ENCODE measurements at places on chromosomes 1 and 21.

- no peak for DNase-seq
These were observed 602.2 kb upstream of the CXADR start for GRCh38 chr21:16910435-16911165.

DNA sequence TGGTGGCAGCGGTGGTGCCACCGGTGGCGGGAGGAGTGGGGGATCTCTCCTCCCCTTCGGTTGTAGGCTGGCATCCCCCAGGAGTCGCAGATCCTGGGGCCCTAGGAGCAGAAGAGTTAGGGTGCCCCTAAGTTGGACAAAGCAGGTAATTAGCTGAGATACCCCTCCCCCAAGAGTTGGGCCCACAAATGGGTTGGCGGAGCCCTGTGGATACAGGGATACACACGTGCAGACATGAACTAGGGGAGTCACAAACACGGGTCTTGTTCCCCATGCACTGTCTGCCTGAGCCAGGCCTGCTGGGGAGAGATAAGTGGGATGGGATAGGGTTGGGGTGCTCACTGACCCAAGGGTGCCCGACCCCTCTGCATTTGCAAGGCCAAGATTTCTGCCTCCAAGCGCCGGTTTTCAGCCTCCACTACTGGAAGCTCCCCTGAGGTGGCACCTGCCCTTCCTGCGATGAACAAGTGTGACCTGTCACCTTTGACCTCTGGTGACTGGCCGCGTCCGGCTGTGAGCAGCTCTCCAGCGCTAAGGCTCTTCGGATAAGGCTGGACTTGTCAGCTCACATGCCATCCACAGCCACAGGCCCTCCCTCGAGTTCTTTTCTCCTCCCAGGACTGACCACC, 1.8 kb downstream of the CCDC17 start:
- DNase-seq, result no peak

DNA sequence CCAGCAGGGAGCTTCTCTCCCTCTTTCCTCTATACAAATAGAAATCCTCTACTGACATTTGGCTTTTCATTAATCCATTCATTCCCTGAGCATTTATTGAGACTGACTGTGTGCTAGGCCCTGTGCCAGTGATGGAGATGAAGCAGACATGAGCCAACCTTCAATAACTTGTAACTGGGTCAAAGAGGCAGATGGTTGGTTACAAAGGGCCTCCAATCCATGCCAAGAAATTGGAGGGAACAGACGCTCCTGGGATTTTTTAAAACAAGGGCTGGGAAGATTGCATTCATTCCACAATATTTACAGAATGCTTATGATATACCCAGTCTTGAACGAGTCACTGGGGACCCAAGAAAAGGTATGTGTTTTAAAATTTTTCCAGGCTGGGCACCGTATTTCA, 6.2 kb downstream of the HPCAL4 start:
- DNase-seq, result no peak

- no peak for DNase-seq
These were observed 176.5 kb upstream of the RUNX1 start for GRCh38 chr21:35225573-35225972.

DNA sequence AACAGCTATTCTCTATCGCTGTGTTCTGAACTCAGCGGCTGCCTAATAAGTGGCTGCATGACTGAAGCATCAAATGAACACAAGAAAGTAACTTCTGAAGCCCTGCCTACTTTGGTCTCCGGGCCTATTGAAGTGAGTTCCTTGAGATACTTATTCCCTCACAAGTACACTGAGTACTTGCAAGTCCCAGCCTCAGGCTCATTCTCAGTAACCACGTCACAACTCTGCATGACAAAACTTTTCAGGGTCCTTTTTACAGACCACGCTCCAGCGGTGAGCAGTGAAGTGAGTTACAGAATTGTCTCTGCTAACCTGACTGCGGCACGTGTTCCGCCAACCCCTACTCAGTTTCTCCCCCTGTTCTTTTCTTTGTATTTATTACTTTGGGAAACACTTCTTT, 1342.7 kb upstream of the ADGRL4 start:
- DNase-seq, result no peak

- no peak for DNase-seq
These were observed 73.6 kb downstream of the ZNF281 start for GRCh38 chr1:200336101-200336845.

DNA sequence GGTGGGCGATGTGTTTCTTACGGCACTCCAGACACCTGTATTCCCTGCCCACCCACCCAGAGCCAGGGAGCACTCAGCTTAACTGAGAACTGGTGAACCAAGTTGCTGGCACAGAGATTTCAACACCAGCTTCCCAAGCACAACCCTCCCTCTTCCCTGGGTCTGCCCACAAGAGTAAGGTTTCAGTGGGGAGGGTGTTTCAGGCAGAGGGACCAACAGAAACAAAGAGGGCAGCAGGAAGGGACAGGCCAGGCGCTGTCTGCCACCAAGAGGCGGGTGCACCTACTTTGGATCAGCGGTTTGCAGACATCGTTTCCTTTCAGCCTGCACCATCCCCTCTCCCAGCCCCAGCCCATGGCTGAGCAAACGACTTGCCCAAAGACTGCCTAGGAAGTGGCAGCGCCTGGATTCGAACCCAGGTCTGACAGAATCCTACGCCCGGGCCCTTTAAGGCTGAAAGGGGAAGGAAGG, 21.9 kb upstream of the ALDH4A1 start:
- no peak for DNase-seq

- DNase-seq, result no peak
These were observed 30.1 kb downstream of the STPG1 start for GRCh38 chr1:24383381-24383940.

DNA sequence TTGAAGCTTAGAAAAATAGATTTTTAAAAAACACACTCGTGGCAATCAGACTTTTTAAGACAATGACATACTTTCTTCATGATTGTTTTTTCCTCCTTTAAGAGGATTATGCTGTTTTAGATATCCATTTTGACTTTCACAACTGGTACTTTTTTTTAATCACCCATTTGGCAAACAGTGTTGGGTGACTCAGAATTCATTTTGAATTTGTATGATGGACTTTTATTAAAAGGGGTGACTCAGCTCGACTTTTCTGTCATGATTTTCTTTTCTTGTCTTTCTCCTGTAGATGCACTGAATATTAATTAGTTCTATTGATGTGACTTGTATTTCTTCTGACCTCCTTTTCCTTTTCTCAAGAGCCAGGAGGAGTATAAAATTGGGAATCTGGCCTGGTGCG, 44.7 kb downstream of the FMN2 start:
- no peak for DNase-seq
